Hematopoietic multipotent progenitor cell treated with erythropoietin and hydrocortisone succinate and interleukin-3 and kit ligand, for 4 days (in vitro differentiated cells): ENCODE measurements at places on chromosomes 2 and 18.

DNA sequence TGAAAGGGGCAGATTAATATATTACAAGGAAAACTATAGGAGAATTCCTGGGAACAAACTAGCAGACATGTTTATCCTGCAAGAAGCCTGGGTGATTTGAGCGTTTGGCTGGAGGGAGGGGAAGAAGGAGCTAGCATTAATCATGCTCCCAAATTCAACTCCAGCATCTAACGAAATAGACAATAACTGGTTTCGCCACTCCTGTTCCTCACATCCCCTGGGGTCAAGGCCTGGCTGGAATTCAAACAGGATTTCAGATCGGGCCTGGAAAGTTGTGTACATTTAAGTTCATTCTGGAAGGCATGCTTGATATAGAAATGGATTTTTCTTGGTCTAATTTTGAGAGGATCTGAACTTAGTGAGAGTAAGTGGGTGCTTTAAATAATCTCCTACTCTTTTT, 126.1 kb upstream of the CTAGE1 start:
- no peak for DNase-seq

DNA sequence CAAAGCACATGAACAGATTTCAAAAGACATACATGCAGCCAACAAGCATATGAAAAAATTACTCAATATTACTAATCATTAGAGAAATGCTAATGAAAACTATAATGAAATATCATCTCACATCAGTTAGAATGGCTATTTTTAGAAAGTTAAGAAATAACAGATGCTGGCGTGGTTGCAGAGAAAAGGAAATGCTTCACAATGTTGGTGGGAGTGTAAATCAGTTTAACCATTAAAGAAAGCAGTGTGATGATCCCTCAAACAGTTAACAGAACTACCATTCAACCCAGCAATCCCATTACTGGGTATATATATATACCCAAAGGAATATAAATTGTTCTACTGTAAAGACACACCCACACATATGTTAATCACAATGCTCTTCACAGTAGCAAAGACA, 117.7 kb upstream of the SETBP1 start:
- no peak for DNase-seq

- DNase-seq: no peak
Observed at GRCh38 chr2:132654968-132655367, 15.0 kb downstream of the LYPD1 start.

DNA sequence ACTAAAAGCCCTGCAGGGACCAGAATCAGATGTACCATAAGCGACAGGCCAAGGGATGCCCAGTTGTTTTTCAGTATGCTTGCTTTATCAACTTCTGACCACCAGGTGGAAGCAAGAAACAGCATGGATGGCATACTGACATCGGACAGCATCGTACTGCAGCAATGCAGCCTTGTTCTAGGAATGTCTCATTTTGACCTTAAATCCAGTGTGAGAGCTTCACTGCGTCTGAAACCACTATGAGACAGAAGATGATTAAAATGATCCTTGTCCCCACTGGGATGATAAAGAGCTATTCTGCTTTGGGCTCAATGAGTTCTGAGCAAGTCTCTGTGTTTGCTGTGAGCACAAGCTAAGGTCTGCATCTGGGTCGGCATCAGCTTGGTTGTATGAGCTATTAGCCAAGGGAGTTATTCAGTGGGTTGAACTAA, 54.3 kb downstream of the CDK15 start:
- peak; percentile 89 for DNase-seq

DNA sequence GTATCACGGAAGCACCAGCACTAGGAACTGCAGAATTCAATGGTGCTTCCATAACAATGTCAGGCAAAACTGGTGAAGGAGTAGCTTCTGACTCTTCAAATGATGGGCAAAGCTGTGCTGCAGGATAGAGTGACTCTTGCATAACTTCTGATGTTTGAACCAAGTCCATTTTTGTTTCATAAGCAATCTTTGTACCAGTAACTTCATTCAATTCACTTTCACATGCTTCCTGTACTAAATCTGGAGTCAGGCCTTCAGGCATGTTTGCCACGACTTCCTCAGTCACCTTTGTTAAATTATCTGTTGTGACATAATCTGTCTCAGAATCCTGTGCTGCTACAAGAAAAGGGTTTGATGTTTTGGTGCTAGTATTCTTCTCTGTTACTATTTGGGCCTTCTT, 24.0 kb downstream of the RTN4 start:
- peak; percentile 49 for DNase-seq

- no peak for DNase-seq
Observed at GRCh38 chr2:219292616-219293015, 13.4 kb downstream of the DNAJB2 start.

- DNase-seq: no peak
Observed at GRCh38 chr18:54102123-54102522, 122.3 kb downstream of the MBD2 start.

DNA sequence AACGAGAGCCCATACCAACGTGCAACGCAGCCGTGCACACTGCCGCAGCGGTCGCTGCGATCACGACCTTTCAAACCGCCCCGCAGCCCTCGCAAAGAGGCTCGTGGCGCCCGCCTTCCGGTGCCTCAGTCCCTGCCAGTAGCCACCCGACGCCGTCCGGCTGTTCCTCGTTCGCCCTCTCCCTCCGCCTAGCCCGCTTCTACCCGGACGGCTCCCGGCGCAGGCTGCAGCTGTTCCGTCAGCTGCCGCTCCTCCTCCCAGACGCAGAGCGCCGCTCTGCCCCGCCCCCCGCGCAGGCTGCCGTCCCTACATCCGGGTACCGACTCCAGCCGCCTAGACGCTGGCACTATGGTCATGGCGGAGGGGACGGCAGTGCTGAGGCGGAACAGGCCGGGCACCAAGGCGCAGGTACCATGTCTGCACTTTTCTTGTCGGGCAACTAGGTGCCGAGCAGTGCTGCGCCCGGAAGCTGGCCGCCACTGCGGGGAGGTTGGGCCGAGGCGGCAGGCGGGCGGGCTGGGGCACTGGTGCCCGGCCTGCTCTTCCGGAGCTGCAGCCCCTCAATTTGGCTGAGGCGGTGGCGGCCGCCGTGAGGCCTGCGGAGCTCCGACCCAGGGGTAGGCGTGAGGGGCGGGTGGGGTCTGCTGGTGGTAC, at the start of gene MOB4:
Gene MOB4 (plus strand): TSS at position 328 of the 654 bp plus-strand sequence. CDS start 21 bp downstream, at position 349.
- peak; percentile 98 for DNase-seq

DNA sequence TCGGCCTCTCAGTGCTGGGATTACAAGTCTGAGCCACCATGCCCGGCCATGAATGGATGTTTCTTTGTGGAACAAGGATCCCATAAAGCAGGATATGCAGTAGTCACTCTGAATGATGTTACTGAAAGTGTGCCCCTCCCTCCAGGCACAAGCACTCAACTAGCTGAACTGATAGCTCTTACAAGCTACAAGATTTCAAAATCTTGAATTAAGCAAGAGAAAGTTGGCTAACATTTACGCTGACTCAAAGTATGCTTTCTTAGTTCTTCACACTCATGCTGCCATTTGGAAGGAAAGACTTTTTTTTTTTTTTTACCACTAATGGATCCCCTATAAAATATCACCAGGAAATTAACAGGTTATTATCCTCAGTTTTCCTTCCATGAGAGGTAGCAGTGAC, 549.0 kb upstream of the PKDCC start:
- DNase-seq: no peak

DNA sequence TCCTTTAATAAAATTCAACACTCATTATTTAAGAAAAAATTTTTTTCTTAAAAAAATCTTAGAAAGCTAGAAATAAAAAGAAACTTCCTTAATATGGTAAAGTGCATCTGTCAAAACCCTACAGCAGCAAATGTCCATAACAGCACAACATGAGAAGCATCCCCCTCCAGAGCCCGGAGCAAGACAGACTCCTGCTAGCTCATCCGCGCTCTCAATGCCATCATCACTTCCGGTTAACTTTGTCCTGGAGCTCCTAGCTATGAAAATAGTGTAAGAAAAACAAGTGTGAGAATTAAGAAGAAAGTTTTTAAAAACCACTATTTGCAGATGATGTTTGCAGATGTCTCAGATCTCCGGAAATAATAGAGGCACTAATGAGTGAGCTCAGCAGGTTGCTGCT, 103.1 kb downstream of the TEX51 start:
- DNase-seq: no peak

DNA sequence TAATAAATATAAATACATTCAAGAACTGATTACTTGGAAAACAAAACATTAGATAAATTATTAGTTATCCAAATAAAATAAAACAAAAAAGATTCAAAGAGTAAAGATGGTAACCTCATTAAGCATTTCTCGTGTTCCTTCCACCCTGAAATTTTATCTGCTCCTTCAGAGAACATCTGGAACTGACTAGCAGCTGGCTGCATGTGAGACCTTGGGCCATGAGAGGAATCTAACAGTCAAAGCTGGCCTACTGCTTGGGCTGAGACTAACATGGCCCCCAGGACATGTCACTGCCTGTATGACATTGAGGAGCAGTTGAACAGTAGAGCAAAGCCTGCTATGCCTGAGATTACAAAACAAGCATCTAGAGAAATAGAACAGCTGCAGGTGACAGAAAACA, 208.5 kb upstream of the ZSWIM2 start:
- DNase-seq: peak; percentile 8

GRCh38 chr2:144403933-144404332, 116.0 kb downstream of the ZEB2 start:
- DNase-seq: no peak

DNA sequence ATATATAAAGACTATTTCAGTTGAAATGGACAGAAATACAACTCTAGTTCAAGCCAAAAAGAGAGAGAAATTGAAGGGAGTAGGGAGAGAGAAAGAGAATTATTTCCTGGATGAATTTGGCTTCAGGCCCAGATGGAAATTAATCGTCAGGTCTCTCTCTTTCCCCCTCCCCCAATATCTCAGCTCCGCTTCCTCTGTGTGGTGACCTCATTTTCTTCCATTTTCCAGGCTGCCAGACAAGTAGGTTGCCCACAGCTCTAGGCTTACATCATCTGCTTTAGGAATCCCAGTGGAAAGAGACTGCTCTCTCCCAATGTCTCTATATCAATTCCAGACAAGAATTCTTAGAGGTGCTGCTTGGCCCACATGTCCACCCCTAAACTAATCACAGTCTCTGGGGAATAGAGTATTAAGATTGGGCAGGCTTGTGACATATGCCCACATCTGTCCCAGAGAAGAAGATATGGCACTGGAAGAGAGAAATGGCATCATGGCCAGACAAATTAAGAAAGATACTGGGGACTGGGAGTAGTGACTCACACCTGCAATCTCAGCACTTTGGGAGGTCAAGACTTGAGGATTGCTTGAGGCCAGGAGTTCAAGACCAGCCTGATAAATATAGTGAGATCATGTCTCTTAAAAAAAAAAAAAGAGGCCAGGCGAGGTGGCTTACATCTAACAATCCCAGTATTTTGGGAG, 37.2 kb upstream of the CFAP36 start:
- DNase-seq: no peak

- DNase-seq: no peak
Observed at GRCh38 chr18:77708826-77709506, 459.3 kb downstream of the GALR1 start.

DNA sequence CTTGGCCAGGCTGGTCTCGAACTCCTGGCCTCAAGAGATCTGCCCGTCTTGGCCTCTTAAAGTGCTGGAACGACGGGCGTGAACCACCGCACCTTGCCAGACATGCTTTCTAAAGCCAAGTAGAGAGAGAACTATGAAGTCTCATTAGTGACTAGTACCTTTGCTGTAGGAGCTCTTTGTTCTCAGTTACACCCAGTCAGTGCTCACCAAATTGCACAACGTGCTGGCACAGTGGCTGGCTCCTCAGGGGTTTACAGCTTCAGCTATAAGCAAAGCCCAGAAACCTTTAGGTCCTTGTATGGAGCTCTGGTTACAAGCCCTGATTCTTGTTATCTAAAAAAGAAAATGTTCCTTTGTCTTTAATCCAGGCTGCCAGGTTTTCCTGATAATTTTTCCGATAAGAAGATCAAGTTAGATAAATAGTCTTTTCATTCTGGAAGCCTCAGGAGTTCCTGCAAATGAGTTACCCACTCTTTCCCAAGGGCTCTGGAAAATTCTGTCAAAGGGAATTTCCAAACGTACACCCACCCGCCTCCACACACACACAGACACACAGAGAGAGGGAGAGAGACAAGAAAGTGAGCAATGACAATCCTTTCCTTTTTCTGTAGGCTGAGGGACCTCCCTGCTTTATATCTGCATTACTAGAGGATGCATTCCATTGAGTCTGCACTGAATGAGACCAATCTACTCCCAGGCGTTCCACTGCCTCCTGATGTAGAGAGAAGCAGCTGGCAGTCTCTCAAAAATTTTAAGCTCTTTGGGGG, 100.2 kb upstream of the CSRNP3 start:
- DNase-seq: no peak

- no peak for DNase-seq
Observed at GRCh38 chr2:148719941-148720436, 75.4 kb downstream of the EPC2 start.

GRCh38 chr2:228600265-228600664, 418.8 kb upstream of the SPHKAP start:
- DNase-seq: no peak

DNA sequence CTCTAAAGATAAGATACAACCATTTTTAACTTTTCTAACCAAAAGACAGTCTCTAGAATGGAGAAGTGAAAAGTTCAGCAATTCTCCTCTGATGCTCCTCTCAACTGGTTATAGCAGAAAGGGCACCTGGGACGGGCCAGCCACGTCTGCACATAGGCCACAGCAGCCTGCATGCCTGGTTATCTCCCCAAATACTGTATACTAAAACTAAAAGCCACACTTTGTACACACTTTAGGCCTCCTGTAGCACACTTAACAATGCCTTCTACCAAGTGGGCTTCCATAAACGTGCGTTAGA, 179.1 kb downstream of the ANKRD44 start:
- no peak for DNase-seq

GRCh38 chr2:106080959-106081358, 113.1 kb downstream of the UXS1 start:
- DNase-seq: no peak

DNA sequence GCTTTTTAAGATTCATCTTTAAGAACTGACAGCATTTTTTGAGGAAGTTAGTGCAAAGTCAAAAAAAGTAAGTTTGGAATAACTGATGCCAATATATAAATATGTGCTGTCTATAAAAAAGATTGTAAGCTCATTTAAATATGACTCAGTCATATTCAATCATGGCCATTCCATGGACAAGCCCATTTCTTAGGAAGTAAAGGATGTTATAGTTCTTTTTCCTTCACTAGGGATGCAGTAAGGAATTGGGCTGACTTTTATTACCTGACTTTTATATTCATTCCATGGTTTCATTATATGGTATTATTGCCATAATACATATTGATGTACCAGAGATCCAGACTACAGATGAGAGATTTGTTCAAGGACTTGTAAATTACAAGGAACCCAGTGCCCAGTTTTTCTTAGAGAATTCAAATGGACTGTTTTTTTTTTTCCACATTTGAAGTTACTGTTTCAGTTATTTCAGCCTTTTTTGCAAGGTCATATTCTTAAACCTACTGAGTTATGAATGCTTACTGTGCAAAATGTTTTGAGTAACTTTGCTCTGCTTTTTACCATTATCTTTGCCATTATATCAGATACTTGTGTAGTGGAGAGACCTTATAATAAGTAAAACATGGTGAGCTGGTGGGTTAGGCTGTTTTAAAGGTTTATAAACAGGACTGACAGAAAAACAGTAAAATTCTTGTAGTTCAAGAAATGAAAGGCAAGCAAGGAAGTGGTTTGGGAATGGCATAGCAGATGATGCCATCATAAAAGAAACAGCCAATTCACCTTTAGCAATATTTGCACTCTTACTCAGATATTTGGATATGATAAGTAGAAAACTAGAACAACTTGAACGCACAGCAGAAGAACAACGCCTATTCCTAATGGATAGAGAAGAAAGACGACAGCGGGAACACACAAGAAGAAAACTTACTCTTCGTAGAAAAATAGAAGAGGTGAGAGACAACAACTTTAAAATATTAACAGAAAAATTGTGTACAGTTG, 7.6 kb downstream of the FSIP2 start:
- DNase-seq: no peak
